ENCODE measurements at places on chromosomes 7 and 10.

DNA sequence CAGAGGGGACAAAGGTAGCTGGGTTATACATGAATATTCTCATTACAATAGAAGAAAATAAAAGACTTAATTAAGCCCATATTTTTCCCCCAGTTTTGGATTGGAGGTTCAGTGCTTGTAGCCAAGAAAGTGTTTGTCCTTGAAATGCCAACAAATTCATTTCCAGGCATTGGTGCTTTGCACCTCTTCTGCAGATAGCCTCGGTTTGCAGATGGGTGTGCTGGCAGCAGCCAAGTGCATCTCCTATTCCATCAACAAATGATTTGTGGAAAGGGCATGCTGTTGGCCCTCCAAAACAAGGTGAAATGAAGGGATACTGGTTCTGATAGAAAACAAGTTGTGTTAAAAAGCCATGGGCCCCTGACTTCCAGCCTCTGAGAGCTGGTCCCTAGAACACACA is 187.3 kb downstream of the DPY19L1 start:
- no peak for DNase-seq

GRCh38 chr10:67839951-67840350 is 2.0 kb upstream of the DNAJC12 start:
- no peak for DNase-seq

DNA sequence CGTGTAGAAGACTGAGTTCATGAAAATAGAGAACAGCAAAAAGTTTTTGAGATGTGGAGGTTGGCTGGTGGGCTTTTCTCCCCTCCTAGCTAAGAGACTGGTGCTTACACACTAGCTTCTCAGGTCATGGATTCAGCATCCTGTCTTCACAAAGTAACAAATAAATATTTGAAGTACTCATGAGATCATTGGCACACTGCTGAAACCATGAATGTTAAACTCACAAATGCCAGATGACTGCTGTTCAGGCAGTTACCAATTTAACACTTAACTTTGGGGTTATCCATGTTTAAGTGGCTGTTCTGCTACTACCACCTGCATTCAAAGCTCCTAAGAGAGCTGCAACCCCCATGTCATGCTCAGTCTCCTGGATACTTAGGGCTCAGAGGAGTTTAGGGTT is 119.0 kb upstream of the BET1 start:
- DNase-seq, result no peak

DNA sequence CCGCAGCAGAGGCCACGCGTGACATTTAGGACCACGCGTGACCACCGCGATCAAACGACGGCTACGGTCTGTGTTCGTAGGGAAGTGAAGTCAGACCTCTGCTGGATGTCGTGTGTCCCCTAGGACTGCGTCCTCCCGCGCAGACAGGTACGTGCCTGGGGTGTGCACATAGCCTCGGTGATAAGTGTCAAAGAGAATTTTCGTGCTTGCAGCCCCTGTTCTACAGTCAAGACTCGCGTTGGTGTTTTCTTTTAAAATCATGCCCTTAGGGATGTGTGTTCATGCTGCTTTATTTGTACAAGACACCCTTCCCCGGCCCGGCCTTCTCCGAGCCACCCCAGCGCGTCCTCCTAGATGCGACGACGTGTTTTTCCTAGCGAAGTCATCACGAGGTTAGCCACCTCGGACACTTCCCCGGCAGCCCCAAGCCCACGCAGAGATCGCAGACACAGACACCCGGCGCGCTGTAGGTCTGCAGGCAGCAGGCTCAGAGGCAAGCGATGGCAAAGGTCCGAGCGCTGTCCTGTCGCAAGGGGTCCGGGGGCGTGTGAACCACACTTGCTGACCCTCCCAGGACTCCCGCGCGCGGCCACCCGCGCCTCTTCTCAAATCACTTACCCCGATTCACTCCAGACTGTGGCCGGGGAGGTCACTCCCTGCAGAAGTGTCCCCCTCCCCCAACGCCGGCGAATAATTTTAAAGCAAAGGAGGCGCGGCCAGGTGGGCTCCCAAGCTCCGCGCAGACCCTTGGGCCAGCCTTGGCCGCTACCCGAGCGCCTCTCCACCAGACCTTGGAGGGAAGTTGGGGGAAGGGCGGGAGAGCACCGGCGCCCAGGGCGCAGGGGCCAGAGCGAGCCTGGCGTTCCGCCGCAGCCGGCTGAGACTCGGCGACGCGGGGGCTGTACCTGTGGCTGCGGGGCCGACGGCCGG is 552 bp downstream of the MKX start:
- DNase-seq, result no peak

DNA sequence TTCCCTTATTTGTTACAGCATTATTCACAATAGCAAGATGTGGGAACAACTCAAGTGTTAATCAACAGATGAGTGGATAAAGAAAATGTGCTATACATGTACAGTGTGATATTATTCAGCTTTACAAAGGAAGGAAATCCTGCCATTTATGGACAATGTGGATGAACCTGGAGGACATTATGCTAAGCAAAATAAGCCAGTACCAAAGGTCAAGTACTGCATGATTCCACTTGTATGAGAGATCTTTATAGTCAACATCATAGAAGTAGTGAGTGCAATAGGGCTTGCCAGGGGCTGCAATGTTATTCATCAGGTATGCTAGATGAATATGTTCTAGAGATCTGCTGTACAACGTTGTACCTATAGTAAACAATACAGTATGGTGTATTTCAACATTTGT is 138.5 kb upstream of the AGR3 start:
- no peak for DNase-seq

GRCh38 chr7:154383045-154383444 is 330.8 kb downstream of the DPP6 start:
- DNase-seq, result no peak

DNA sequence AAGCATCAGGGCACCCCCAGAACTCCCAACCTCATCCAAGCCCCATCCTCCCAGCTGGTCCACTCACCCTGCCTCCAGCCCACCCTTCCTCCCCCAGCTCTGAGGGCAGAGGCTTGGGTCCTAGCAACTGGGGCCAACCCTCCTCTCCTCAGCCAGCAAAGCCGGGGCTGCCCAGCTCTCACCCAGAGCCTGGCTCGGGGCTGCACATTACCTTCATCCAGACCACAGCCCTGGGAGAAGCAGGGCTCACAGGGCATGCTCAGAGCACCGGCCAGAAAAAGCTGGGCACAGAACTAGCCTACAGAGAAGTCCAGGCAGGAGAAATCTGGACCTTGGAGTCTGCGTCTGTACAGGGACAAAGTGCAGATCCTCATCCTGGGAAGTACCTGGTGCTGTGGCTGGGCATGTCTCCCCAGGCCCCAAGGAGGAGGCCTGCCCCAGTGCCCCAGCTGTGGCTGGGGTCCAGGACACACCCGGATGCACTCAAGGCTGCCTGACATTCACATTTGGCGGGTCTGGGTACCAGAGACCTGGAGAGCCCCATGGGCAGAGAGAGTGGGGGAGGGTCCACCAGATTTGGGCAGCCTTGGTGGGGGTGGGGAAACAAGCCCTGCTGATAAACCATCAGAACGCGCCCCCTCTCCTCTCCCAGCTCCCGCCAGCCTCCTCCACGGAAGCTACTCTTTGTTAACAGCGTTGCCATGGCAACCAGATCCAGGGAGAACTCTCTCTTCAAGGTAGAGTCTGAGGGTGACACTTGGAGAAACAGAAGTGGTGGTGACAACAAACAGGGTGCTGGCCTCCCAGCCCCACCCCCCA is 5.1 kb downstream of the RASGEF1A start:
- no peak for DNase-seq

GRCh38 chr7:82007315-82007714 is 237.5 kb upstream of the HGF start:
- DNase-seq, result no peak

DNA sequence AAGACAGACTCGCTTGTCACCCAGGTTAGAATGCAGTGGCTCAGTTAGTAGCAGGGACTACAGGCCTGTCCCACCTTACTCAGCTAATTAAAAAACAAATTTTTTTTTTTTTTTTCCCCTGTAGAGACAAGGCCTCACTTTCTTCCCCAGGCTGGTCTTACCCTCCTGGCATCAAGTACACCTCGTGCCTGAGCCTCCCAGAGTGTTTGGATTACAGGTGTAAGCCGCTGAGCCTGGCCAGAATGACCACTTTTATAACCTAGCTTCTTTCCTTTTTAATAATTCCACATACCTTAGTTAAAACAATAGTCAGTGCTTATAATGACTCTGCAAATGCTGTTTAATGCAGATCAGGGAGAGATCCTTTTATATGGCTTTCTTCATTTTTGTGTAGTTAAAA is 31.3 kb downstream of the RSBN1L start:
- DNase-seq, result no peak

DNA sequence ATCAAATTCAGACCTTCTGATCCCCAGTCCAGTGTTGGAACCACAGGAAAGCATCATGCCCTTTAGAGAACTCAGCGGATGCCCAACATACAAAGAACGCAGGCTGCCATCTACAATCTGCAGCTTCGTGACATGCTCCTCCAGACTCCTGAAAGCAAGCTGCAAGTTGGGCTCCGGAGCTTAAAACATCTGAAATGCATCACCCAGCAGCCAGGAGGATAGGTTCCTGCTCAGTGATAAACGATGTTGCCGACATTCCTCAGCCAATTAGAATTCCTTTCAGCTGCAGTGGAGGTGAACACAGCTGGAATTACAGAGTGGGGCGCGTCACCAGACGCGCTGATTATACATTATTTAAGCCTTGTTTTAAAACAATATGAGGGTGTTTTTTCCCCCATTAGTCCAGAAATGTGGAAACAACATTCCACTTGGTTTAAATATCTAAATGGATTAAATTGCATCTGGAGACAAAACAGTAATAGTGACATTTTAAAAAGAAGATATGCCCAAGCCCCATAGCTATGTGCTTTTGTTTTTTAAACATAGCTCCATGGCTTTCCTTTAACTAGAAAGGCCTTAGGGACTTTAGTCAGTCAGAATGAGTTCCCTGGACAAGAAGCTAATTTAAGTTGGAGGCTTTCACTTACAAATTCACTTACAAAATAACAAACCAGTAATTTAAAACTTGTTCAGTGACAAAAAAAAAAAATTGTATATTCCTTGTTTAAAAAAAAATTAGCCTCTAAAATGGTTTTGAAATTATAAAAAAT is 6.3 kb downstream of the SMURF1 start:
- DNase-seq, result peak; percentile 31

DNA sequence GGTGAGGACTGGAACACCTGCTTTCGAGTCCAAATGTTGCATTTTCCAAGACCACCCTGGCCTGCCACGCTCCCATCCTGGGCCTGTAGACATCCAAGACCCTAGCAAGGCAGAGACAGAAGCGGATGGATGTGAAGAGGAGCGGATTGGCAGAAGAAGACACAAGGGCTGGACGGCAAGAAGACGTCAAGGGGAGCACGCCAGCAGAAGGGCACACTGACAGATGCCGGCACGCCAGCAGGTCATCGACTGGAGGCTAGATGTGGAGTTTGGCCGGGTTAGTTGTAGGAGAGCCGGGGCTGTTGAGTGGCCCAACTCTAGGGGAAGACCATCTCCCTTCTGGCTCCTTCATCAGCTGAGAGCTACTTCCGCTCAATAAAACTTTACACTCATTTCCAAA is 251.6 kb downstream of the ZWINT start:
- no peak for DNase-seq

DNA sequence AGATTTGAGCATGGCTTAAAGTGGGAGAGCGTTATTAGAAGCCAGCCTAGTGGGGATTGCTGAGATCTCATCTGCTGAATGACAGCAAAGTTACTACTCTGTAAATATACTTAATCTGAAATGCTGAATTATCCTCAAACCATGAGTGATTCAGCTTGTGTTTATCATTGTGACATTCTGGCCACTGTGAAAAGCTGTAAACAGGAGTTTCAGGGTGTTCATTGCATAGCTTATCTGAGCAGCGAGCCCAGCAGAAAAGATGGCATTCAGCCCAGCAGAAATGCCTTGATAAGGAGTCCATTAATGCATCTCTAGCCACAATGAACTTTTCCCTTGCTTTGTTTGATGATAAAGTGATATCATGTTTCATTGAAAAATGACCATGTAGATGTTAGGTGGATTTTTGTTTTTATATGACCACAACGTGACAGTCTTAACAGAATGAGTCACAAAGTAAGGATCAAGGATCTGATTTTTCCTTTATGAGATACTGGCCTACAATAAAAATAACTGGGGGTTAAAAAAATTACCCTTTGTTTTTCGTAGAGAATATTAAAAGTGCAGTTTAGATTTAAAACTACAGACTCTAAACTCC is 7.8 kb downstream of the TES start:
- DNase-seq, result no peak

DNA sequence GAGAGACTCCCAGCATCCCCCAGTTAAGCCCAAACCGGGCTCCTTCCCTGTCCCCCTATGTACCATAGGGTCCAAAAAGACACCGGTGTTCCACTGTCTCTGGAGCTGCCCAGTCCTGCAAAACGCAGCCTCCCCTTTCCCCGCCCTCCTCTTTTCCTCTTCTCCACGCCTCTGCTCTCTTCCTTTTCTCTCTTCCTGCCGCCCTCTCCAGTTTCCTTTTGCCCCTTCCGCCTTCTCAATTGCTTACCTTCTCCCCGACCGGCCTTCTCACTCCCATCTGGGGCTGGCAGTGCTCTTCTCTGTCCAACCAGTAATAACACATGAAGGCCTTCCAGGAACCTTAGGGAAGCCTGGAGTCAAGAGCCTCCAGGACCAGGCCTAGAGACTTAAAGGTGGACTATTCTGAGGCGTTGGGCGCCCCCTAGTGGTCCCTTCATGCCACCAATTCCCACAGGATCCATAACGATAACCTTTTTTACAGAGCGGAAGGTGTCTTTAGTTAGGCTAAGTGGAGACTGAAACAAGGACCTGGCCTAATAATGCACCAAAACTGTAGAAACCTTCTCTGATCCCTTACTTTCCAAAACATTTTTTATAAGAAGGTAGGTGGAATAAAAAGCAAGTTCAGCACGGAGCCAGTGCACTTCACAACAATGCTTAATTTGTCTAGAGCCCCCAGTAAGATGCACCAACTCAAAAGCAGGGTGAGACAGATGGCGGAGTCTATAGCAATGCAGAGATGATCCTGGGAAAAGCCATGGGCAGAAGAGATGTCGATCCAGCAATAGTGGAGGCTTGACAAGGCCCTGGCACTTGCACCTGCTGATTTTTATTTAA is 27.2 kb upstream of the MSRB2 start:
- DNase-seq, result no peak

DNA sequence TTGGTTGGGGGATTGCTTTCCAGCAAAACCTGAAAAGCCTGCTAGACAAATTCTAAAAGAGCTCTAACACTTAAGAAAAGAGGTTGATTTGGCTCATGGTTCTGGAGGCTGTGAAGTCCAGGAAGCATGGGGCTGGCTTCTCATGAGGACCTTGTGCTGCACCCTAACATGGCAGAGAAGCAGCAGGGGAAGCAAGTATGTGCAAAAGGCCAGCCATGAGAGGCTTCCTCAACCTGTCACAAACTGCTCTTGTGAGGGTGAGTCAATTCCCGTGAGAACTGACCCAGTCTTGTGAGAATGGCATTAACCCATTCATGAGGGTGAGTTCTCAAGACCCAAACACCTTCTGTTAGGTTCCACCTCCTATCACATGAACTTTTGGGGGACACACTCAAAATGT is 54.3 kb upstream of the IGFBP3 start:
- DNase-seq, result no peak

Measured in right renal pelvis (tissue), 4 donors.